Neural cell (in vitro differentiated cells): ENCODE measurements at places on chromosomes 11 and 22. TPM values are rescaled to one million over a fixed set of nuclear protein-coding genes. Genes with fewer than 3 reads are reported as not detected.

The POU2AF2 gene
- polyA plus RNA-seq: not detected in 2 replicates

The TSPAN4 gene
- 68.1 and 68.3 TPM in 2 replicates for polyA plus RNA-seq

The TEX54 gene
- not detected in 2 replicates for polyA plus RNA-seq

The AIP gene
- 83.9 and 121 TPM in 2 replicates for polyA plus RNA-seq

The PAFAH1B2 gene
- 85.9 and 87.2 TPM in 2 replicates for polyA plus RNA-seq

The CASP5 gene
- not detected in 2 replicates for polyA plus RNA-seq

The MS4A14 gene
- polyA plus RNA-seq: not detected in 2 replicates

The YAP1 gene
- polyA plus RNA-seq: 0.46 and 0.98 TPM in 2 replicates

The BLID gene
- not detected in 2 replicates for polyA plus RNA-seq

The JHY gene
- 0.37 and 1.0 TPM in 2 replicates for polyA plus RNA-seq

The RASL10A gene
- polyA plus RNA-seq: 0.26 and 3.0 TPM in 2 replicates

The EFCAB6 gene
- polyA plus RNA-seq: 1.3 and 1.4 TPM in 2 replicates

The ARFGAP3 gene
- 66.9 and 80.7 TPM in 2 replicates for polyA plus RNA-seq

The GAL3ST1 gene
- 1.6 TPM in 1 of 2 replicates, not detected in the other for polyA plus RNA-seq

The SMTNL1 gene
- not detected in 2 replicates for polyA plus RNA-seq

The OR52I1 gene
- not detected in 2 replicates for polyA plus RNA-seq

The SERHL2 gene
- polyA plus RNA-seq: 0.80 and 0.99 TPM in 2 replicates

The SLC7A4 gene
- not detected in 2 replicates for polyA plus RNA-seq

The SEC14L2 gene
- 2.0 and 2.7 TPM in 2 replicates for polyA plus RNA-seq

The DERL3 gene
- 0.84 and 1.4 TPM in 2 replicates for polyA plus RNA-seq

The CRYBB3 gene
- not detected in 2 replicates for polyA plus RNA-seq

The OR8G5 gene
- polyA plus RNA-seq: not detected in 2 replicates

The ROBO4 gene
- not detected in 2 replicates for polyA plus RNA-seq

The EIF3D gene
- polyA plus RNA-seq: 114 and 133 TPM in 2 replicates

The CCDC89 gene
- not detected in 2 replicates for polyA plus RNA-seq

The GSTT2B gene
- polyA plus RNA-seq: 1.3 TPM in 1 of 2 replicates, not detected in the other

The OR8D1 gene
- not detected in 2 replicates for polyA plus RNA-seq

The MYEOV gene
- polyA plus RNA-seq: not detected in 2 replicates

The ACR gene
- not detected in 2 replicates for polyA plus RNA-seq

The B4GALNT4 gene
- polyA plus RNA-seq: 440 and 478 TPM in 2 replicates

The C22orf31 gene
- polyA plus RNA-seq: not detected in 2 replicates

The PHLDA2 gene
- polyA plus RNA-seq: not detected in 2 replicates

The IGLL1 gene
- polyA plus RNA-seq: not detected in 2 replicates

The MRGPRE gene
- polyA plus RNA-seq: 0.28 TPM in 1 of 2 replicates, not detected in the other

The C11orf97 gene
- 0.47 TPM in 1 of 2 replicates, not detected in the other for polyA plus RNA-seq

The OR8G1 gene
- polyA plus RNA-seq: not detected in 2 replicates

The SMIM35 gene
- polyA plus RNA-seq: 0.12 TPM in 1 of 2 replicates, not detected in the other

The MYBPC3 gene
- not detected in 2 replicates for polyA plus RNA-seq

The MMP8 gene
- not detected in 2 replicates for polyA plus RNA-seq

The UBQLNL gene
- not detected in 2 replicates for polyA plus RNA-seq

The KCNA4 gene
- 2.5 and 5.9 TPM in 2 replicates for polyA plus RNA-seq

The CRYBA4 gene
- polyA plus RNA-seq: not detected in 2 replicates

The APOL5 gene
- polyA plus RNA-seq: not detected in 2 replicates

The SLC36A4 gene
- polyA plus RNA-seq: 28.5 and 34.9 TPM in 2 replicates

The MYO18B gene
- polyA plus RNA-seq: 0.34 and 0.71 TPM in 2 replicates

The ZBTB3 gene
- 8.5 and 20.9 TPM in 2 replicates for polyA plus RNA-seq

The OSBP2 gene
- 8.7 and 10.2 TPM in 2 replicates for polyA plus RNA-seq
